ENCODE measurements at places on chromosomes 2 and 18. TPM values are rescaled to one million over a fixed set of nuclear protein-coding genes. Genes with fewer than 3 reads are reported as not detected.

Gene CHRNG
- not detected for total RNA-seq

Gene SLC19A3
- not detected for total RNA-seq

Gene SULT1C4
- 0.53 TPM for total RNA-seq

Gene GGCX
- total RNA-seq: 91.3 TPM

Gene CFAP53
- total RNA-seq: 1.2 TPM

Measured in myometrial cell (primary cell).